ENCODE measurements at places on chromosomes 3 and 15. TPM values are rescaled to one million over a fixed set of nuclear protein-coding genes. Genes with fewer than 3 reads are reported as not detected.

Gene GOLGA8T
- not detected for total RNA-seq

Gene ITPKA
- 0.34 TPM for total RNA-seq

Gene ZDHHC19
- total RNA-seq: not detected

Gene OCA2
- total RNA-seq: not detected

Gene SCN11A
- total RNA-seq: 0.44 TPM

Gene ROPN1
- total RNA-seq: not detected

Gene CISH
- 4.8 TPM for total RNA-seq

Gene PARP15
- 4.9 TPM for total RNA-seq

Data from subcutaneous adipose tissue (tissue), 4 donors.